ENCODE measurements at places on chromosomes 6 and 20.

DNA sequence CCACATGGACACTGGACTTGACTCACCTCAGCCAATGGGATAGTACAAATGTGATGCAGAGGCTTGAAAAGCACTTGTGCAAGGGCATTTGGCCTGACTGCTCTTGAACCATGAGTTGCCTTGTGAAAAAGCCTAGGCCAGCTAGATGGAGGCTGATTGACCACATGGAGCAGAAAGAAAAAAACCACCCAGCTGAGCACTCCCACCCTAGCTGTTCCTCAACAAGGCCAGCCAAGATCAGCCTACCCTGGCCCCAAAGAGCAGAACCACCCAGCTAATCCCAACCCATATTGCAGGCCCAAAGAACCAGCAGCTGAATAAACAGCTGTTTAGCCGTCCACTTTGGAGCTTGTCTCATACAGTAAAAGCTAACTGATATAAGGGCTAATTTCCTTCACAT is 36.7 kb downstream of the PXDC1 start:
- DNase-seq = no peak

DNA sequence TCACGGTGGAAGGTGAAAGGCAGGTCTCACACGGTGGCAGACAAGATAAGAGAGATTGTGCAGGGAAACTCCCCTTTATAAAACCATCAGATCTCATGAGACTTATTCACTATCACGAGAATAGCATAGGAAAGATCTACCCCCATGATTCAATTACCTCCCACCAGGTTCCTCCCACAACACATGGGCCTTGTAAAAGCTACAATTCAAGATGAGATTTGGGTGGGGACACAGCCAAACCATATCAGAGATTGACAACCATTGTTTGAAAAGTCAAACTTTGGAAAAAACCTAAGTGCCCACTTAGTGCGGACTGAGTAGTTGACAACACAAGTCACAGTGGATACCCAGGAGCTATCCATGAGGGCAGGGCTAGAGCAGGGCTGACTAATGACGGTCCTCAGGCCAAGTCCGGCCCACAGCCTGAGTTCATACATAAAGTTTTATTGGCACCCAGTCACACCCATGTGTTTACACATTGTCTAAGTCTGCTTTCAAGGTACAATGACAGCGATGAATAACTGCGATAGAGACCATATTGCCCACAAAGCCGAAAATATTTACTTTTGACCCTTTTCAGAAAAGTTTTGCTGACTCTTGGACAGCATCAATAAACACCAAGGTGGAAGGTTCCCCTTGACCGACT is 33.8 kb upstream of the PMEPA1 start:
- DNase-seq = no peak

DNA sequence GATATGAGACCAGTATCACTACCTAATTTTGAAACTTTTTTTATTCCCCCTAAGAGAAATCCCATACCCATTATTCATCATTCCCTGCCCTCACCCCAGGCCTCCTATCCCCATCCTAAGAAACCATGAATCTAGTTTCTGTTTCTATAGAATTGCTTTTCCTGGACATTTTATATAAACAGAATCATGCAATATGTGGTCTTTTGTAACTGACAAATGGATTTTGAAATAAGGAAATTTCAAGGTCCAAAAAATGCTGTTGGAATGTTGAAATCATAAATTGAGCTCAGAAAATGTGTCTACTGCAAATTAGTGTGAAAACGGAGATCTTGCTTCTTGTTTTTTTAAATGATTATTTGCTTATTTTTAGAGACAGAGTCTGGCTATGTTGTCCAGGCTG is 25.1 kb downstream of the RNF217 start:
- no peak for DNase-seq

- DNase-seq = no peak
Measured at GRCh38 chr6:158837684-158838625, 18.8 kb upstream of the EZR start.

DNA sequence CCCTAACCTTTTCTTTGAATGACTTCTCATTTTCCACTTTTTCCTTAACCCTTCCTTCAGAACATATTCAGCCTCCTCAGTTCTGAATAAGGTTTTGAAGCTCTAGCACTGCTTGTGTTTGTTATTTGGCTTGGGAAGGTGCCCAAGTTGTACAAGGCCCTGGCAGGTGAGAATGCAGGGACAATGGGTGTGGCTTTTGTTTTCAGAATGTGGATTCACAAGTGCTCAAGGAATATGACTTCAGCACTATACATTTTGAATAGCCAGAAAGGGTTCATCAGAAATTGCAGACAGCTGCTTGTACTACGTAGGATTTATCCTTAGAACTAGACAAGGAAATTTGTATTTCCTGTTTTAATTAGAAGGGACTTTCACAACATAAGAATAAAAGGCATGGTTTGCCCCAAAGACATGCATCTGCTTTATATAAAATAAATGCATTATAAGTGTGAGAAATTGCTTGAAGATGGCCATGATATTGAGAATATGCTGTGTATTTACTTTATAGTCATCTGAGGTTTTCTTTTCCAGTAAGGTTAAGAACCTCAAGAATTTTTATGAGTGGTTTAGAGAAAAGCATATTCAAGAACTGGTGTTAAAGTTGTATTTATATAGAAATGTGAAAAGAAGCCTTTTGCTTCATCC is 29.3 kb upstream of the PRDM1 start:
- no peak for DNase-seq

- no peak for DNase-seq
Measured at GRCh38 chr6:169895926-169896761, 144.7 kb downstream of the ERMARD start.

DNA sequence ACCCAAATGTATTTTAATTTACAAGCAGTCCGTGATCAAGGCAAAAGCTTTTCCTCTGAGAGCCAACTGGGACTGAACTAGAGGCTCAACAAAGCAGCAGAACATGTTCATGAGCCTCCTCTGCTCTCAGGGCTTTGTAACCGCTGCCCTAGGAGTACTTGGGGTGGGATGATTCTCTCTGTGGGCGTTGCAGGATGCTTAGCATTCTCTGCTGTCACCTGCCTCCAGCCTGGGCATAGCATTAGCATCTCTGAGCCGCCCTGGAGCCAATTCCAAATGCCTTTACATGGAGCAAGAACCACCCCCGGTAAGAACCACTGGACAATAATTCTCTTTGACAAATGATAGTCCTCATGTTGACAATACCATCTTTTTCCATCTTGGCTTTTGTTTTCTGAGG is 237.6 kb upstream of the CDH4 start:
- no peak for DNase-seq

GRCh38 chr6:15473741-15474161 is 189.1 kb downstream of the DTNBP1 start:
- no peak for DNase-seq

- DNase-seq = no peak
Measured at GRCh38 chr6:151056230-151056907, 183.4 kb upstream of the AKAP12 start.

DNA sequence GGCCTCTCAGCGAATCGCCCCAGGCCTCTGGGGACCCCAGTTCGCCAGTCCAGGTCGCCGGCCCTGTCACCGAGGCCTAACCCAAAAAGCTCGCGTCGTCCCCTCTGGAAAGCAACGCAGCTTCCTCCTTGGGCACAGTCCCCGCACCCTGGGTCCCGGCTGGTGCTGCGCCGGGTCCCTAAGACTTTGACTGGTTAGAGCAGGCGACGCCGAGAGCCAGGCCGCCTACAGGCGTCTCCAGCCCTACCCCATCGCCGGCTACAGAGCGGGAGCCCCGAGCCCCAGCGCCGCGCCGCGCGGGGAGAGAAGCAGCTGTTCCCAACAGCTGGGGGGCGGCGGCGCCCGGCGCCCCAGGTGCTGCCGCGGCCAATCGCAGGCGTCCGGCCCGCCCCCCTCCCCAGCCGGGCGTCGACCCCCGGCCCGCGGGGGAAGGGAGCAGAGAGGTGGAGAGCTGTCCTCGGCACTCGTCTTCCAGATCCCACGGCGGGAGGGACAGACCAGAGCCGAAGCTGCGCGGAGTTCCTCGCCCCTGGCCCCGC is 540 bp upstream of the RBM24 start:
- no peak for DNase-seq

DNA sequence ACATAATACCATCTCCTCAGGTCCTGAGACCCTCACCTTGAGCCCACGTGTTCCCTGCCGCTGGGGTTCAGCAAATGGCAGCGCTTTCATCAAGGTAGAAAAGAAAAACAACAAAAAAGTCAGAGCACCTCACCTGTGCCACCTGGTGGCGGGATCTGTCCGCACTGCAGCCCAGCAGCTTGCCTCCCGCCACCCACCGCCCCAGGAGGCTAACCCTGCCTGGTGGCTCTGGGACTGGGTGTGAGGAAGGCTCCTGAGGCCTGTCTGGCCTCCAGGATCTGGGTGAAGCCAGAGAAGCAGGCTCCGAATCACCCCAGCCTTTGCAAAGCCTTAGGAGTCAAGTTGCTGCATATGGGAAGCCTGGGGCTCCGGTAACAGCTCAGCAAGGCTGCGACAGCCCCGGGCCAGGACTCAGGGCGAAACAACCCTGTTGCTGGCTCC is 270.8 kb downstream of the BMP7 start:
- no peak for DNase-seq

DNA sequence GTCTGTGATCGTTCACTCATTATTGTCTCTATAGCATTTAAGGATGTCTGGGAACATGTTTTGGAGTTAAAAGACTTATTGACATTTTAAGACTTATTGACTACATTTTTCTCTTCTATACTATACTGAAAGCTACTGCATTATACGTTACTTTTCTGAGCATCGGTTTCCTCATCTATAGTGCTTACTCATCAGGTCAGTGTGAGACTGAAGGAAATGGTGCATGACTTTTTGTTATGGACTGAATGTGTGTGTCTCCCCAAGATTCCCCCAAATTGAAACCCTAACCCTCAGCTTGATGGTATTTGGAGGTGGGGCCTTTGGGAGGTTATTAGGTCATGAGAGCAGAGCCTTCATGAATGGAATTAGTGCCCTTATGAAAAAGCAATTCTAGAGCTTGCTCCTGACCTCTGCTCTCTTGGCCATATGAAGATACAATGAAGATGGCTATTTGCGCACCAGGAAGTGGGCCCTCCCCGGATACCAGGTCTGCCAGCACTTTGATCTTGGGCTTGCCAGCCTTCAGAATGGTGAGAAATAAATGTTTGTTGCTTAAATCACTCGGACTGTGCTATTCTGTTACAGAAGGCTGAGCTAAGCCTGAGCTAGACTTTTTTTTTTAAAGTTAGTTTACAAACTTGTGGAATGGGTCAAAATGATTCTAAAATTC is 243.7 kb upstream of the RREB1 start:
- no peak for DNase-seq

GRCh38 chr20:42419814-42420532 is 769.7 kb downstream of the PTPRT start:
- no peak for DNase-seq

DNA sequence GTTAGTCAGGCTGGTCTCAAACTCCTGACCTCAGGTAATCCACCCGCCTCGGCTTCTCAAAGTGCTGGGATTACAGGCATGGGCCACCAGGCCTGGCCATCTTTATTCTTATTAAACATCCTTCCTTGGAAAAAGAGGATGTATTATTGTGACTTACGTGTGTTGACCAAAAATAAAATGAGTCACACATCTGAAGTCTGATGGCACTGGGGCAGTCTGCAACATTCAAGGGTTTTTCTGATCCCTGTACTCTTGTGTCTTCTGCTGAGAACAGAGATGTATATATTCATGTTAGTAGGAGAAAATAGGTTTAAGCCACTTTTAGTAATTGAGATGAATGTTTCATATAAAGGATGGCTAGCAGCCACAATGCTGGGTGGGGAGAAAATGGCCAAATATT is 129.9 kb upstream of the RIPOR2 start:
- DNase-seq = no peak

DNA sequence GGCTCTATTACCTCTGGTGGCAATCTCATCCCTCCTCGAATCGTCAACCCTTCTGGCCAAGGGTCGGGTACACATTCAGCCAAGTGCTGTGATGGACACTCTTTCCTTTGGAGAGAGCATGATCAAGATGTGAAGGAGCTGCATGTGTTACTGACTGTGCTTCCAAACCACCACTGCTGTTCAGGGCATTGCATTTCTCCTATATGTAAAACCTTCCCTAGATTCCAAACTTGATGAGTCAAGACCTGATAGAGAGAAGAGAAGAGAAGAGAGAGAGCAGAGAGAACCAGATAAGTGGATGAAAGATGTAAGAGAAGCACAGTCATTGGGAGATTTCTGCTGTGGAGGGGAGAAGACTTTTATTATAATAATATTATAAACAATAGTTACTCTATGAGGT is 162.2 kb downstream of the KCNQ5 start:
- no peak for DNase-seq

- no peak for DNase-seq
Measured at GRCh38 chr6:130593200-130593599, 227.4 kb downstream of the TMEM200A start.

GRCh38 chr20:56998438-56998837 is 268.0 kb downstream of the BMP7 start:
- no peak for DNase-seq

DNA sequence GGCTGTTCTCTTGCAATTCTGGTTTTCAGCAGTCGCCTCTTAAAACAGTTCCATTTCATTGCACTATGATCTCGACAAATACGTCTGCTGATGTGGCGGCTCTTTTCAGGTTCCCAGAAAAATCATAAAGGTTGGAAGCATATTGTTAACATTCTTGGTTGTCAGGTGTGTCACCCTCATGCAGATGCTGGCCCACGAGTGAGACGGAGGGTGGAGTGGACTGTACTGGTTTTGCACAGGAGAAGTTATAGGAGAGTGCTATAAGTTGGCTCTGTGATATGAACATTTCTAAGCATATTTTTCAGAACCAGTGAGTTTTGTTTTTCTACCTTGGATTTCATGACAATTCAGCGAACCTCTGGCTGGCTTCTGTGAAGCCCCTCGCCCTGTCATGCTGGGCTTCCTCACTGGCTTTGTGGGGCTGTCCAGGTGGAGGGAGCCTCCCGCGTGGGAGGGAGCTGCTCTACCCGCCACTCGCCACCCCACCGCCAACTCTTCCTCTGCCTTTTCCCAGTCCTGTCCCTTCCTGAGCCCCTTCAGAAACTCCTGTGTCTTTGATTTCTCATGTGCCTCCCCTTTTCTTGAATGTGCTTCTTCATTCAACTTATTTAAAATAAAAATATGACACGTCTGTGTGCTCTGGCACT is 10.6 kb downstream of the IRF4 start:
- DNase-seq = no peak

DNA sequence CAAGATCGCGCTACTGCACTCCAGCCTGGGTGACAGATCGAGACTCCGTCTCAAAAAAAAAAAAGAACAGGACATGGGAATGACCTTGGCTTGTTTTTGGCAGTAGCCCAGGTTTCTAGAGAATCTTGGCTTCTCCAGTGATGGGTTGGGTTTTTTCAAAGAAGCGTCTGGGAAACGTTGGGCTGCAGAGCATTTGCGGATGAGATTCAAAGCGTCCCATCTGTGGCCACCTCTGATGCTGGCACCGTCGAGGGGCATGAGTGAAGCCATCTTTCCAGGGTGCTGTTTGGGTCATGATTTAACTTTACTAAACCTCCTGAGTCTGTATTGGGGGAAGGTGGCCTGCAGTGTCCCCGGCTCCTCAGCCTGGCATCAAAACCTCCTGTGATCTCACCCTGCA is 43.2 kb upstream of the SRF start:
- DNase-seq = no peak
